Right atrium auricular region (tissue), 2 donors: ENCODE measurements at places on chromosomes 5 and 9. TPM values are rescaled to one million over a fixed set of nuclear protein-coding genes. Genes with fewer than 3 reads are reported as not detected.

Gene KCTD16
- total RNA-seq: 0.28 TPM

Gene IL13
- not detected for total RNA-seq

- H3K27me3 ChIP-seq: no peaks in the 10 kb centered on the region
- H3K36me3 ChIP-seq: no peaks in the 10 kb centered on the region
- no peak for DNase-seq
- H3K4me3 ChIP-seq: no peak overlapping the region
- H3K4me1 ChIP-seq: peaks cover 13% of the 10 kb centered on the region
Measured at GRCh38 chr9:69744688-69745380, 15.0 kb downstream of the PTAR1 start.

DNA sequence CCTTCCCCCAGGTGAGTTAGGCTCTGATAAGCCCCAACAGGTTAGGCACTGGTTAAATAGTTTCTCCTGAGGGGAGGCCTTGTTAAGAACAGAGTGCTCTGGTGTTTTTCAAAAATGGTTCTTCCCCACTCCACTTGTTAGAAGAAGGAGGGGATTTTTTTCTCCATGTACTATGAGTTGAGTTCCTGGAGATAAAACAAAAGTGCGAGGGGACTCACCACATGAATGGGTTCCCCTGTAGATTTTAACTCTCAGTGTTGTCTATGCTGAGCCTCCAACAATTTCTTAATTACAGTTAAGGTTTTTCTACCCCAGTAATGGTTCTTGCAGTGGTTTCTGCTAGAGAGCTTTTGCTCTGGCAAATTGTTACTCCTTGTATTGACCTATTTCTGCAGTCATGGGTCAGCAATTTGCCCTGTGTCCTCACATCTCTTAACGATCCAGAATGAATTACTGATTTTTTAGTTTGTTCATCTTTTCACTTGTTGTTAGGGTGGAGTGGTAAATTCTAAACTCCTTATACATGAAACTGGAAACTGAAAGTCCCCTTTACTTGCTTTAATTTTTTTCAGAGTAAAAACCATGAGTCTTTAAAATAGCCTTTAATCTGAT is 44.4 kb downstream of the SCAMP1 start:
- no peaks in the 10 kb centered on the region for H3K4me1 ChIP-seq
- H3K4me3 ChIP-seq: no peak overlapping the region
- no peak for DNase-seq
- H3K27ac ChIP-seq: no peak overlapping the region

DNA sequence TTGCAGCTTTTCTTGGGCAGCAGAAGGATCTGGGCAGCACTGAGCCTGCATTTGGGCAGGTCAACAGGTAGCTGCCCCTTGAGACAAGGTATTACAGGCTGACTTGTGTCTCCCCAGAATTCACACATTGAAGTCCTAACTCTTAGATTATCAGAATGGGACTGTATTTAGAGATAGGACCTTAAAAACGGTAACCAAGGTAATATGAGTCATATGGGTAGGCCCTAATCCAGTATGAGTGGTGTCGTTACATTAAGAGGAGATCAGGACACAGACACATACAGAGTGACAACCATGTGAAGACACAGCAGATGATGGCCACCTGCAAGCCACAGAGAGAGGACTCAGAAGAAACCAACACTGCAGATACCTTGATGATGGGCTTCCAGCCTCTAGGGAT is 3.2 kb downstream of the C1QTNF2 start:
- no peaks in the 10 kb centered on the region for H3K27me3 ChIP-seq
- H3K36me3 ChIP-seq: no peaks in the 10 kb centered on the region
- DNase-seq: no peak
- H3K27ac ChIP-seq: no peak overlapping the region
- peaks cover 18% of the 10 kb centered on the region for H3K4me1 ChIP-seq
